ENCODE measurements at places on chromosomes 2 and 18. TPM values are rescaled to one million over a fixed set of nuclear protein-coding genes. Genes with fewer than 3 reads are reported as not detected.

The NT5DC4 gene
- 0.85 TPM for total RNA-seq

The XDH gene
- total RNA-seq, result not detected

The APLF gene
- 1.9 TPM for total RNA-seq

The UGT1A4 gene
- 0.21 TPM for total RNA-seq

The YES1 gene
- 6.5 TPM for total RNA-seq

The UGT1A5 gene
- not detected for total RNA-seq

The TMEM17 gene
- 0.87 TPM for total RNA-seq

The SLC25A52 gene
- total RNA-seq, result not detected

The NXPH2 gene
- not detected for total RNA-seq

The ERFE gene
- total RNA-seq, result not detected

The ACVR1C gene
- total RNA-seq, result not detected

The CNDP1 gene
- total RNA-seq, result not detected

The SCN3A gene
- 0.05 TPM for total RNA-seq

Data from GM12878 (cell line).